Dermis blood vessel endothelial cell (primary cell): ENCODE measurements at places on chromosomes 16 and 17. TPM values are rescaled to one million over a fixed set of nuclear protein-coding genes. Genes with fewer than 3 reads are reported as not detected.
A peak's percentile ranks its signal among the peaks of the same experiment; 100 is the strongest.

The PPP1R1B gene
- total RNA-seq = not detected in 2 replicates

GRCh38 chr17:64573214-64573613 lies 66.4 kb downstream of the CEP95 start:
- no peak for DNase-seq

- no peak for DNase-seq
Observed at GRCh38 chr17:17536702-17537101, 40.5 kb upstream of the RASD1 start.

DNA sequence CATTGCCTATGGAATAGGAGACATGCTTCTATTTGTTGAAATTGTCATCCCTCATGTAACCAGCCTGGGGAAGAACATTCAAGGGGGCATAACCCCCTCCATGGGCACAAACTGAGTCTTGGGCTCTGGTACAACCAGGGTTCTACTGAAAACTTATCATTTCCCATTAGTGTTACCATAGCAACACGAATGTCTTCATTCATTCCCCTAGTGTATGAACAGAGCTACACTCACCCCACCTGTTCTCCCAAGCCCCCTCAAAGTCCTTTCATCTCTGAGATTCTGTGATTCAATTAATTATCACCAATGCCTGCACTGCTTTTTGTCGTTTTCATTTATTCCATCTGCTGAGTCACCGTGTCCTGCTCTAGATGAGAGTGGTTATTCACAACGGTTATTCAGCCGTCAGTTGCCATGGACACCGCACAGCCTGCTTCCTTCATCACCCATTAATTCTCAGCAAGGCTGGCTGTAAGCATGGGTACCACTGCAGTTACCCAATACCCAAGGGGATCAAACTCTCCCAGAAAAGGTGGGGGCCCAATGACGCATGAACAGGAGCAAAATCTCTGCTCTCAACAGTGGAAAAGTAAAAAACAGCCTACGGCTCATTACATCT lies 1.6 kb upstream of the GAST start:
- peak; percentile 73 for DNase-seq

- no peak for DNase-seq
Observed at GRCh38 chr16:76748461-76749348, 442.3 kb upstream of the MON1B start.

DNA sequence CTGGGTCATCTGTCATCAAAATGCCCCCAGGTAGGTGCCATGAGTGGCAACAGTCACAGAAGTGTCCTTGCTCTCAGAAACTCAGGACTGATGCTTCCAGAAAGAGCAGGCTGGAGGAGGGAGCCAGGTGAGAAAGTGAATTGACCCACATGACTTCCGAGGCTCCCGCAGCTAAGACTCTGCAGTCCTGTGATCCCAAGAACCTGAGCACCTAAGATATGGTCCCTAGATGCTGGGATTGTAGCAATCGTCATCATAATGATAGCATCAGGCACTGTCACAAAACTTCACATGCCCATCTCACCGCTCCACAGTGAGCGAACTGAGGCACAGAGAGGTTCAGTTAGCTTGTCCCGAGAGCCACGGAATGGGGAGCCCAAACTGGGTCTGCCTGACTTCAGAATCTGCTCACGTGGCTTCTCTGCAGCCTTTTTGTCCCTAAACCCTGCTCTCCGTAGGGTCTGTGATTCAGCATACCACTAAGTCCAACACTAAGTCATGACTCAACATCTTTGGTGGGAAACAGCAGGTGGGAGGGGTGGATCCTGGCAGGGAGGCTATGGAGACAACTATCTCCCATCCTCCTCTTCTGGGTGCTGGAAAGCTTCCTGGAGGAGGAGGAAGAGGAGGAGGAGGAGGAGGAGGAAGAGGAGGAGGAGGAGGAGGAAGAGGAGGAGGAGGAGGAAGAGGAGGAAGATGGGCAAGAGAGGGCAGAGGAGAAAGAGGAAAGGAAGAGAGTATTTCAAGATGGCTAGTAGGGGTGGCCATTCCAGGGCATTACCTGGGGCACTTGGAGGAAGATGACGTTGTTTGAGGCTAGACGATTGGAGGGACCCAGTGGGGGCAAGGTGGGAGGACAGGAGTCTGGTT lies 55.5 kb upstream of the DLX4 start:
- no peak for DNase-seq

The ARL17B gene
- total RNA-seq = 12.7 and 13.1 TPM in 2 replicates

The NRN1L gene
- 0.14 and 0.51 TPM in 2 replicates for total RNA-seq

- DNase-seq = no peak
Observed at GRCh38 chr16:74304835-74305176, 8.2 kb downstream of the PSMD7 start.
